ENCODE measurements at places on chromosomes 4 and X.
A peak's percentile ranks its signal among the peaks of the same experiment; 100 is the strongest.

GRCh38 chrX:153564047-153564606 is 34.8 kb downstream of the CCNQ start:
- no peak overlapping the region for H3K27ac ChIP-seq
- peaks cover 72% of the 10 kb centered on the region for H3K27me3 ChIP-seq
- DNase-seq = no peak

GRCh38 chr4:24514808-24515207 is 69.5 kb downstream of the DHX15 start:
- DNase-seq = peak; percentile 18
- no peaks in the 10 kb centered on the region for H3K4me1 ChIP-seq
- H3K27ac ChIP-seq = no peak overlapping the region
- peaks cover 18% of the 10 kb centered on the region for H3K36me3 ChIP-seq
- no peaks in the 10 kb centered on the region for H3K27me3 ChIP-seq
- H3K4me3 ChIP-seq = no peak overlapping the region

- no peak for DNase-seq
- H3K4me1 ChIP-seq = peaks cover 20% of the 10 kb centered on the region
- no peaks in the 10 kb centered on the region for H3K36me3 ChIP-seq
- no peak overlapping the region for H3K27ac ChIP-seq
Measured at GRCh38 chr4:181971411-181971810, 271.8 kb upstream of the TENM3 start.

- no peak overlapping the region for H3K27ac ChIP-seq
- no peak overlapping the region for H3K4me3 ChIP-seq
- no peaks in the 10 kb centered on the region for H3K4me1 ChIP-seq
- H3K36me3 ChIP-seq = no peaks in the 10 kb centered on the region
- no peaks in the 10 kb centered on the region for H3K27me3 ChIP-seq
- no peak for DNase-seq
Measured at GRCh38 chr4:96146686-96147085, 306.8 kb downstream of the PDHA2 start.

GRCh38 chrX:43000121-43000520 is 222.2 kb upstream of the PPP1R2C start:
- H3K36me3 ChIP-seq = no peaks in the 10 kb centered on the region
- no peak for DNase-seq
- no peak overlapping the region for H3K4me3 ChIP-seq

- H3K36me3 ChIP-seq = peaks cover 5% of the 10 kb centered on the region
- no peaks in the 10 kb centered on the region for H3K27me3 ChIP-seq
- DNase-seq = no peak
- no peaks in the 10 kb centered on the region for H3K4me1 ChIP-seq
Measured at GRCh38 chr4:152849350-152849749, 69.6 kb downstream of the ARFIP1 start.

GRCh38 chrX:74835566-74835965 is 89.7 kb downstream of the NEXMIF start:
- H3K27ac ChIP-seq = no peak overlapping the region
- H3K36me3 ChIP-seq = no peaks in the 10 kb centered on the region
- H3K27me3 ChIP-seq = no peaks in the 10 kb centered on the region
- DNase-seq = no peak

- no peaks in the 10 kb centered on the region for H3K36me3 ChIP-seq
- H3K4me3 ChIP-seq = no peak overlapping the region
- DNase-seq = no peak
- peaks cover 8% of the 10 kb centered on the region for H3K4me1 ChIP-seq
- H3K27me3 ChIP-seq = no peaks in the 10 kb centered on the region
- no peak overlapping the region for H3K27ac ChIP-seq
Measured at GRCh38 chr4:5996641-5997040, 21.6 kb downstream of the C4orf50 start.

- DNase-seq = peak; percentile 27
- H3K4me1 ChIP-seq = peaks cover 3% of the 10 kb centered on the region
- H3K36me3 ChIP-seq = no peaks in the 10 kb centered on the region
- H3K27me3 ChIP-seq = no peaks in the 10 kb centered on the region
Measured at GRCh38 chr4:78019414-78019813, 37.7 kb upstream of the FRAS1 start.

DNA sequence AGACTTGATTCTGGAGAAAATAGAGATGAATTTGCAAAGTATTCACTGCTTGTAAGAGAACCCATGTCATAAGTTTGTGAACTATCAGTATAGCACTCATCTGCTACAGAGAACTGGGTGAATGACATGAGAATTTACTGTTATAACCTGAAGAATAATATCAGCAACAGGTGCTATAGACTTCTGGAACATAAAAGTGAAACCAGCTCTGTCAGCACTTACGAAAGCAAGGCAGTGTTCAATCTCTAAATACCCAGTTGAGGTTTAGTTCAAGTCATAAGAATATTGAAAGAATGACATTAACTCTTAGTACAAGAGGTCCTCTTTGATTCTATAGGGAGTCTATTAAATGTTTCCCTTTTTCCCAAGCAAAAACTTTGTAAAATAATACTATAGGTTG is 232.9 kb upstream of the ANKRD50 start:
- no peak for DNase-seq
- H3K4me1 ChIP-seq = peaks cover 40% of the 10 kb centered on the region
- peak overlapping the region; percentile 28 for H3K4me3 ChIP-seq
- H3K36me3 ChIP-seq = no peaks in the 10 kb centered on the region
- H3K27ac ChIP-seq = no peak overlapping the region

- H3K36me3 ChIP-seq = no peaks in the 10 kb centered on the region
- no peak overlapping the region for H3K4me3 ChIP-seq
- DNase-seq = no peak
- no peak overlapping the region for H3K27ac ChIP-seq
Measured at GRCh38 chrX:151981129-151981528, 6.7 kb upstream of the GABRE start.

GRCh38 chrX:49269767-49270248 is at the start of gene PPP1R3F:
Gene PPP1R3F (plus strand): TSS chrX:49269793. CDS start chrX:49269870, 77 bp downstream.
- no peaks in the 10 kb centered on the region for H3K36me3 ChIP-seq
- no peaks in the 10 kb centered on the region for H3K4me1 ChIP-seq
- H3K27me3 ChIP-seq = no peaks in the 10 kb centered on the region

DNA sequence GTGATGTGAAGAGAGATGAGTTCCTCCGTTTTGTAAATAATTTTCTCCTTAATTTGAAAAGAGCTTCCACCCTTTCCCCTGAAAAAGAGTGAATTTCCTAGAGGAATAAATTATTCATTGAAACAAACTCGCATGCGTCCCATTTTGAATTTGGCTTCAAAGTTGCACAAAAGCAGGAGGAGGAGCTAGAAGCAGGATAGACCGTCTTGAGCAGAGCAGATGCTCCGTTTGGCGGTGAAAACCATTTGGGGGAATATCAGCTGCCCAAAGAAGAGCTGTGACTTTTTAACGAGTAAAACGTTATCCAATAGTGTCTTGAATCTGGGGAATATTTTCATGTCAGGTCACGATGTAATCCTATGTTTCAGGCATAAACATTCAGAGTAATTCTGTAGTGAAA is 42.0 kb downstream of the FAM149A start:
- H3K36me3 ChIP-seq = no peaks in the 10 kb centered on the region
- DNase-seq = no peak
- 0 out of 2 replicates have a peak, but pooled peaks cover 6% of the 10 kb centered on the region for H3K27me3 ChIP-seq
- H3K4me1 ChIP-seq = peaks cover 8% of the 10 kb centered on the region

GRCh38 chr4:177349191-177349590 is 39.5 kb downstream of the NEIL3 start:
- peaks cover 19% of the 10 kb centered on the region for H3K36me3 ChIP-seq
- H3K4me1 ChIP-seq = no peaks in the 10 kb centered on the region
- H3K27me3 ChIP-seq = no peaks in the 10 kb centered on the region

- H3K4me3 ChIP-seq = no peak overlapping the region
- no peaks in the 10 kb centered on the region for H3K4me1 ChIP-seq
- DNase-seq = no peak
Measured at GRCh38 chrX:119809185-119809666, 17.8 kb upstream of the RPL39 start.

DNA sequence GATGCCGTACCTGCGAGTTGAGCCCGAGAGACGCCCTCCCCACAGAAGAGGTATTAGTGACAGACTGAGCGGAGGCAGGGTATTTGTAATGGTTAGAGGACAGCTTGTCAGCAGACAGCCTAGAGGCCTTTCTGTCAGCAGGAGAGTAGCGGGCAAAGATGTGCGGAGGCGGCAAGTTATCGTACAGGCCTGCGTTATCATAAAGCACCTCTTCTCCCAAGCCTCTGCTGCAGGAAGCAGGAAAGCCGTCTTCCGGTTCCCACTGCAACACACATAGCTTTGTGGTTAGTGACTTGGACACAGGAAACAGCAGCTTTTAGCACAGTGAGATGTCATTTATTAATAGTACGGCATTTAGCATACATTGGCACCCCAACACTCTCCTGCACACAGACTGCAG is 158.3 kb downstream of the AFAP1 start:
- no peaks in the 10 kb centered on the region for H3K27me3 ChIP-seq
- peaks cover 39% of the 10 kb centered on the region for H3K4me1 ChIP-seq
- no peak for DNase-seq
- peaks cover 87% of the 10 kb centered on the region for H3K36me3 ChIP-seq
- no peak overlapping the region for H3K4me3 ChIP-seq

DNA sequence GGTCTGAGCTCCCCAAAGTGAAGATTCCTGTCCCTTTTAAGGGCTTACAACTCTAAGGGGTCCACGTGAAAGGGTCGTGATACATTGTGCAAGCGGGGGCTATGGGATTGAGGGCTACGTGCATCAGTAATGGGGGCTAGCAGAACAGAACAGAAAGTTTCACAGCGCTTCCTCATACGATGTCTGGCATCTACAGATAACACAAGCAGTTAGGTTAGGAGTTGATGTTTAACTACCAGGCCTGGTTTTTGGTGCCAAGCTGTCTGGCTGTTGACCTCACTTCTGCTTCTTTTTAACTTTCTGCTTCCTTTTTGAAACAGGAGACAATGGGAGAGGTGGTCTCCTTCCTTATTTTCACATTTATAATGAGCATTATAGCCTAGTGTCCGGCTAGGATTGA is 368.6 kb upstream of the CXorf51A start:
- no peaks in the 10 kb centered on the region for H3K36me3 ChIP-seq
- no peaks in the 10 kb centered on the region for H3K27me3 ChIP-seq
- H3K4me3 ChIP-seq = no peak overlapping the region
- DNase-seq = no peak

DNA sequence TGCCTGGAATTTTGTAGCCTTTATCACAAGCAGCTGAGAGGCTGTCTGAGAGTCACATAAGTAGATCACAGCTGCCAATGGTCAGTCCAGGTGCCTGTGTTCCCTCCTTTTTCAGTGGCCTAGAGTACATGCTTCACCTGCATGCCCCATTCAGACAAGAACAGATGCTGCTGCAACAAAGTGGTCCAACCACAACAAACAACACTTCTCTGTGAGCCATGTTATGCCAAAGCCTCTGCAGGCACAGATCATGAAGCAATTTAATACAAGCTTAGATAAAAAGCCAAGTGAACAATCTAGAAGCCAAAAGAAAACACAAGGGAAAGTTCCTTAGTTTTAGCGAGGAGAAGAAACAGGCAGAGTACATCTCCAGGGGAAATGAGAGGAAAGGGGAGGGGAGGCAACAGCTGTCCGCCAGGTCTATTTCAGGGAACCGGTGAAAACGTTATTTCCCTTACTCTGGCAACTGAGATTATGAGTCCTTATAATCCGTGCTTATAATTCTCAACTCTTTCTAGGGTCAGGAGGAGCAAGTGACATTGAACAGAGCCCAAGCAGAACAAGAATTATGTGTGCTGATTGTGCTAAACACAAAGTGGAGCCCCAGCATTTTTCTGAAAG is 92.6 kb downstream of the TSPAN5 start:
- no peak for DNase-seq
- H3K27ac ChIP-seq = no peak overlapping the region
- H3K27me3 ChIP-seq = no peaks in the 10 kb centered on the region
- H3K36me3 ChIP-seq = no peaks in the 10 kb centered on the region
- H3K4me1 ChIP-seq = peaks cover 12% of the 10 kb centered on the region

GRCh38 chr4:159837071-159837470 is 734.2 kb downstream of the RAPGEF2 start:
- no peaks in the 10 kb centered on the region for H3K36me3 ChIP-seq
- H3K27ac ChIP-seq = no peak overlapping the region
- no peak for DNase-seq
- no peak overlapping the region for H3K4me3 ChIP-seq

- H3K4me3 ChIP-seq = no peak overlapping the region
- H3K4me1 ChIP-seq = no peaks in the 10 kb centered on the region
Measured at GRCh38 chrX:122363112-122363795, 820.8 kb upstream of the GRIA3 start.

DNA sequence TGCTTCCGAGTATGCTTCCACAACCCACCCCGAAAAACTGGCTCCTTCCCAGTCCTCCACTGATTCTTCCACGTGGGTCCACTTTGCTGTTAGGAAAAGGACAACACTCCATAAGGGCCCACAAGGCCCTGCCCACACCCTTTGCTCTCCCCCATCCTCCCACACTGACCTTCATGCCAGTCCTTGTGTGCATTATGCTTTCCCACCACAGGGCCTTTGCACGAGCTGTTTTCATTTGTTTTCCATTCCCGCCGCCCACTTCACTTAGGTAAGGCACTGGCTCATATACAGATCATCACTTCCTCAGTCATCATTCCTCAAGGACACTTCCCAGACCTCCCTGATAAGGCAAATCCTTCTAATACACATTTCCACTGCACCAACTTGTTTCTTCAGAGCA is 16.8 kb upstream of the SEL1L3 start:
- H3K27me3 ChIP-seq = no peaks in the 10 kb centered on the region
- DNase-seq = no peak
- H3K4me3 ChIP-seq = no peak overlapping the region
- no peaks in the 10 kb centered on the region for H3K36me3 ChIP-seq
- no peak overlapping the region for H3K27ac ChIP-seq
- peaks cover 5% of the 10 kb centered on the region for H3K4me1 ChIP-seq

DNA sequence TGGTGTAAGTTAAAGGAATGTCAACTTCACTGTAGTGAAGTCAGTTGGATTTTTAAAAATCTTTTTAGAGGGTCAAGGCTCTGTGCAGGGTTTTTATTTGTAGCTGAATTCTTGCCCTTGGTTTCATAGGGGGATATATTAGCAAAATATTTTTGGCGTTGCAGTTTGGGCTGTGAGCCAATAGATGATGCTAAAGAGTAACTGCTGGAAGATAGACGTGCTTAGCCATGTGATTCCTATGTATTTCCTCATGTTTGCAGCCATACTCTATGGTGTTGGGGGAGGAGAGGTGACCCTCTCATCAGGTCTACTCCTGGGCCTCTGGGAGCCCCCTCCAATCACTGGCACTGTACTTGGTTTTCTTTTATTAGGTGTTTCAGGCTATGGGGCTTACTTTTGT is 246.7 kb upstream of the ARHGAP24 start:
- DNase-seq = no peak
- H3K4me1 ChIP-seq = no peaks in the 10 kb centered on the region
- H3K27ac ChIP-seq = no peak overlapping the region
- H3K4me3 ChIP-seq = no peak overlapping the region

DNA sequence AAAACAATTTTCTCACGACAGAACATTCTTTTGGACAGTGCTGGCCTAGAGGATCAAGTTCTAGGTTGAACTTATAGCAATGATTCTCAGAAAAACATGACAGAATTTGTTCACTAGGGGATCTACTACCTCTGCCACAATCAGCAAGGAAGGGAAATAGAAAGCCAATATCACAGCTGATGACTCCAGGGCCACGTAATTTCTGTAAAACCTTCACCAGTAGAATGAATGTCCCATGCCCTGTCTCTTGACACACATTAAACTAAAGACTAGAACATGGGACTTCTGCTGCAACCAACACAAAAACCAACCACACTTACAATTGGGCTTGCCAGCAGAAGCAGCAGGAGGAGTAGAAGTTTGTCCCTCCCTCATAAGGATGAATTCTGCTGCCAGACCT is 86.0 kb upstream of the NPFFR2 start:
- H3K4me1 ChIP-seq = no peaks in the 10 kb centered on the region
- no peak for DNase-seq
- H3K27ac ChIP-seq = no peak overlapping the region
- H3K27me3 ChIP-seq = no peaks in the 10 kb centered on the region
- H3K36me3 ChIP-seq = no peaks in the 10 kb centered on the region

All from SK-N-SH (cell line).